ENCODE measurements at places on chromosomes 6 and 20.
A peak's percentile ranks its signal among the peaks of the same experiment; 100 is the strongest.

GRCh38 chr6:158780988-158781691, 38.0 kb downstream of the EZR start:
- DNase-seq: no peak

DNA sequence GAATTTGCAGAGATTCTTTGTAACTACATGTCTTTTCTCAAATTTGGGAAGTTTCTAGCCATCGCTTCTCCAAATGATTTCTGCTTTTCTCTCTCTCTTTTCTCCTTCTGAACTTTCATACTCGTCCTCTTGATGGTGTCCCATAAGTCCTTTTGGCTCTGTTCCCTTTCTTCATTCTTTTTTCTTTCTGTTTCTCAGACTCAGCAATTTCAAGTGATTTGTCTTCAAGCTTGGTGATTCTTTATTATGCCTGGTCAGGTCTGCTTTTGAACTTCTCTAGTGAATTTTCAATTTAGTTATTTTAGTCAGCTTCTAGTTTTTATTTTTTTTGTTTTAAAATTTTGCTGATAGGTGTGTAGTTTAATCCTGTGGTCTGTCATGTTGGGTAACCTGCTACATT, 57.6 kb upstream of the EEF1E1 start:
- DNase-seq: no peak

- DNase-seq: no peak
Measured at GRCh38 chr6:138691595-138692057, 81.9 kb upstream of the CCDC28A start.

DNA sequence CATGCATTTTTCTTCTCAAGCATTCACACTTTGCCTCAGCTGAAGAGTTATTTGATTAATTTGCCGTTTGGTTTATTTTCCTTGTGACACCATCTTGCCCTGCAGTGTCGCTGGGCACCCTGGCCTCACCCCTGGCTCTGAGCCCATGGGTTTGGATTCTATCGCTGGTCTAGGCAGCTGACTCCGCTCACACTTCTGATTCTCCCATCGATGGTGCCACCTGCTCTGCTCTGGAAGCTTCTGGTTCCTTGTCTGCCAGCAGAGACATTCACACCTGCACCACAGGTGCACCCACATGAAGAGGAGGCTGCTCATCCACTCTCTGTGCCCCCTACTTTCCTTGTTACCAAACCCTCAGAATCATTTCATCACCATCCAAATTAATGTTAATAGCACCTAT, 291.6 kb upstream of the CDH4 start:
- no peak for DNase-seq

- DNase-seq: peak; percentile 23
Measured at GRCh38 chr20:6828794-6829423, 61.4 kb downstream of the BMP2 start.

GRCh38 chr6:166689687-166690086, 62.6 kb upstream of the RPS6KA2 start:
- DNase-seq: no peak

DNA sequence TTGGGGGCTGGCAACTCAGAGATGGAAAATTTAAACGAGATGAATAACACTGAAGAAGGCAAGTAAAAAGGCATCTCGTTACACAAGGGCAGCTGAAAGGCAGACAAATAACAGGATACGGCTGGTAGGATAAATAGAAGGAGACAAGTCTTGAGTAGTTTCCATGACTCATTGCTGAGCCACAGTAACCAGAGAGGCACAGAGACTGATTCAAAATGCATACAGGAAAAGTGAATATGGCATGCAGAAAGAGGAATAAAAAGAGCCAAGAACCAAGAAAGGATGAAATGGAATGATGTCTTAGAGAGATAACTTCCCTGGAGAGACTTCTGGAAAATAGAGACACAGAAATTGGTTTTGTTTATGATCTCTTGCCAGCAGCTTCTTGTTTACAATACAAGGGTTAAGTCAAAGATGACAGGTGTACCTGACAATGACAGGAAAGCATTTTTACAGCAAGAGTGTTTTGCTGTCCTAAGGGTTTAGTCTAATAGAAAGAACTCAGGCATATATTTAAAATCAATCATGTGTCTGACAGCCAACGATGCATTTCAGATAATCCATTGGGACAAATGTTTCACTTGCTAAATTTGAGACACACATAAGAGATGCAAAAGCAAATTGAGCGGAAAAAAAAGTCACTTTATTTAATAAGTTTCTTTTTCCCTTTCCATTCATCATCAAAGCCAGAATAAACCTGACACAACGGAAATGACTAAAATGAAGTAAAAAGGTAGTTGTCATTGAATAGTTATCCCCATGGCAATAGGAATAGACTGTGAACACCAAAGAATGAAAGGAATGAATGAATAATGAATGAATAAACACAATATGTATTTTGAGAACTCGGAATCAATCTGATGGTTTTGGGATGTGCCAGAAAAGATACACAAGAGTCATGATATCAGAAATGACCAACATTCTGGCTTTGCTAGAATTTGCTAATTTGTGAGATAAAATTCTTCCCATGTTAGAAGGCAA, 68.0 kb upstream of the KCNQ5 start:
- no peak for DNase-seq

DNA sequence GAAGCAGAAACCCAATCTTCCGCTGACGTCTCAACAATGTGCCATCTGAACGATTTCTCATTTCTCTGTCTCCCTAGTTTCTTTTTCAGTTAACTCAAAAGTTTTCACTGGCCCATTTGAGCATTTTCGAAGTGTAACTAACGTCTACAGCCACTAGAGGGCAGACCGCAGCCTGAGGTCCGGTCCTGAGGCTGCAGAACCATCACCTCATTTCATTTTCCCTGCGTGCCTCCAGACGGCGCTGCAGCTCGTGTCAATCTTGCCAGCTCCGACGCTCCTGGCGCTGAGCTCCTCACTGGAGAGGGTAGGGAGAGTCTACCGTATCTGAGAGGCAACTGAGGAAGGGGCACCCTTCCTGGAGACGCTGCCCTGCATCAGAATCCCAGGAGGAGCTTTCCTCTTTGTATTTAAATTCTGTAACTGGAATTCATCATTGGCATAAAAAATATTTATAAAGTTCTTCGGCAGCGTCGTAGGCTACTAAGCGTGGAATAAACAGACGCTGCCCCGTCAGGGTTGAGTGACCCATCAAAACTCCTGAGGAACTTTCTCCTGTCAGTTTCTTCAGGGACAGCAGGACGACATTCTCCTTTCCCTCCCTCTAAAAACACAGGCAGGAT, 28.5 kb upstream of the DTNBP1 start:
- DNase-seq: peak; percentile 45

DNA sequence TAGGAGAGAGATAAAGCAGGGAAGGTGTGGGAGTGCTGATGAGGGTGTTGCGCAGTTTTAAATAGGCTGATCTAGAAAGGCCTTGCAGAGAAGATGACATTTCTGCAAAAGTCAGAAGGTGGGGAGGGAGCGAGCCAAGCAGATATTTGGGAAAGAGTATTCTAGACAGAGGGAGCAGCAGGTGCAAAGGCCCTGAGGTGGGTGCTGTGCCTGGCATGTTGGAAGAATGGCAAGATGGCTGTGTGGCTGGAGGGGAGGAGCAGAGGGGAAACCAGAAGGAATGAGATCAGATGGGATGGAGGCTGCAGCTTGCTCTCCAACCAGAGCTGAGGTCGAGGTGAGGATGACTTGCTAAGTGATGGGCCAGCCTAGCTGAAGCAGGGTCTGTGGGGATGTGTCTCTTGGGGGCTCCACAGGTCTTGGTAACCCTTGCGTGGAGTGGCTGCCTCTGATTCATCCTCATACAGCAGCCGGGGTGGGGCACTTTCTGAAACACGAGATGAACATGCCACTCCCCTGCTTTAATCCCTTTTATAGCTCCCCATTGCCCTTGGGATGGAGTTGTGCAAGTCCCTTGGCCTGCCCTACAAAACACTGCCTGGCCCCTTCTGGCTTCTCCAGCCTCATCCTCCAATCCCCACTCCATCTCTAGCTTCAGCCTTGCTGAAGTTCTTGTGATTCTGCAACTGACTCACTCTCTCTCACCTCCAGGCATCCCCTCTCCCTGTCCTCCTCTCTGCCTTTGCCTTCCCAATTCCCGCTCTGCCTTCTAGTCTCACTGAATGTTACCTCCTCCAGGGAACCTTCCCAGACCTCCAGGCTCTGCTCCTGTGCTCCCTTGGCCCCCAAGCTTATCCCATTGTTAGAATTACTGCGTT, 94.1 kb downstream of the CDH22 start:
- DNase-seq: peak; percentile 79

DNA sequence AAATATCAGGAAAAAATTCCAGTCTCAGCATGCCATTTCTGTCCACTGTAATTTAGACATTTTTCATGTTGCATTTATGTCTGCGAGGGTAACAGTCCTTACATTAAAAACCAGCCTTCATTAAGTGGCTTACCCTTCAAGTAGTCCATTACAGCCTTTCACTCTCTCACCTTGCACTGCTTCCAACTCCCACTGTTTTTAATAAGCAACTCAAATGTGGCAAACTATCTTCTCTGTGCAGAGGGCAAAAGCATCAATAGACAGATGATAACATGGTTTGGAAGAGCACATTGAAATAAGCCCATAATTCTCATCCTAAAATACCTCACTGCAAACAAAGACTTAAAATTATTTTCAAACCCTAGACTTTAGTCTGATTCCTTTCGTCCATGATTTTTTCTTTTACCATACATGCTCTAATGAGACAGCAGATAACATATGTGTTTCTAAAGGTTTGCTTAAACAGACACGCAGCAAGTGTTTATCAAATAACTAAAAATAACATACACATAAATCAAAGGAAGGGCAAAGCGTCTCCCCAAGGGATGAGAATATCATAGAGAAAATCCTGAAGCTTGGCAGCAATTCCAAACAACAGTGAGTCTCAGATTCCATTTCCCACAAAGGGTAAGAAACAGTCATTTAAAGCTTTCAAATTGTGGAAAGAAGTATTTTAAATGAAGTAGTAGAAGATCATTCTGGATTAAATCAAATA, 130.4 kb downstream of the PTPRK start:
- no peak for DNase-seq

DNA sequence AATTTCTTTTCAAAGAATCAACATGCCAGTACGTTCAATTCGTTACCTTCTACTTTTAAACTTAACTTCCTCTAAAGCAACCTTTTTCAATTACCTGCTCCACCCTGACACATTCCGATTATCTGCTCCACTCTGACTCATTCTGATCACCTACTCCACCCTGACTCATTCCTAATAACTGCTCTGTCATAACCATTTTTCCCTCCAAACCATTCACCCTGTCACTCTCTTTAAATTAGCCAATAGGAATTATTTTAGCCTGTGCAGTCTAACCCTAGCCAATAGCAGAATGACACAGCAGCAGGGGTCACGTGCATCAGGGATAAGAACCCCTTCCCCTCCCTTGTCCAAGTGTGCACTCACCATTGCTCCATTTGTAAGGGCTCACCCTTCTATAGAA, 557.4 kb upstream of the EYS start:
- no peak for DNase-seq

DNA sequence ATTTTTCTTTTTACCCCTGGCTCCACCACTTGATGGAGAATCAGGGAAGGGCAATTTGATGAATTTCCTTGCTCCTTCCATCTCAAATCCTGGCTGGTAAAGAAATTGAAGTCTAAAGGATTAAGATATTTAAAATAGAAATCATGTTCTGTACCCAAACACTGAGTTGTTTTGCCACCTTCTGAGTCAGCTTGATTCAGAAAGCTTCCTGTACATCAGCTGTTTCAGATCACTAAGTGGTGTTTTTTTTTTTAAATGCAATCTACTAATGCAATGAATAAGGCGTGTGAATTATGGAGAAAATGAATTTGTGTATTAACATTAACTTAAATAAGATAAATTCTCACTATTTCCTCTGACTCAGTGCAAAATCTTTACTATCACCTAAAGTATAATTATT, 11.5 kb upstream of the POPDC3 start:
- no peak for DNase-seq

DNA sequence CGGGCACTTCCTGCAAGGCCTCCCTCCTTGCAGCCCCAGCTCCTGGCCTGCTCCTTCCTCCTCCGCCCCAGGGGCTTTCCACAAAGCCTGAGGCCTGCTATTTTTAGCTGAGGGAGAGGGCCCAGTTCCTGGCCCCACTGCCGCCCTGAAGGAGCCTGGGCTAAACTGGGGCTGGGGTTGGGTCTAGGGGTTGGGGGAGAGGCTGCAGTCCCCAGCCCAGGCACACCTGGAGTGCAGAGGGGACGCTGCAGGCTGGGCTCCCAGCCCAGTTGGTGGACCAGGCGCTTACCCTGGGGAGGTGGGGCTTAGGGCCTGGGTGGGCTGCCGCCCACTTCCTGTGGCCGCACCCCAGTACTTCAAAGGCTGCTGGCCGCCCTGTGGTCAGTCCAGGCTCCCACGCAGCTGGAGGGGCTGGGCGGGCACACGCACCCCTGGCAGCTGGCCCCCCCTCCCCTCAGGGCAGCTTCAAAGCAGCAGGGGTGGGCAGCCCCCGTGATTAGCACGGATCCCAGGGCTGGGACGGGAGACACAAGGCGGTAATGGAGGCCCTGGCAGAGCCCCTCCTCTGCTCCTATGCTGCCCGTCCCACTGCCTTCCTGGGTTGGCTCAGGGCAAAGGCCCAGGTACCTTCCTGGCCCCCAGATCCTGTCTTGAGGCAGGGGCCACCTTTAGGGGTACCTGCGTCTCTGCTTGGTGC, 7.1 kb upstream of the ABHD16B start:
- no peak for DNase-seq

GRCh38 chr20:50278684-50279531, 88.3 kb downstream of the CEBPB start:
- no peak for DNase-seq

DNA sequence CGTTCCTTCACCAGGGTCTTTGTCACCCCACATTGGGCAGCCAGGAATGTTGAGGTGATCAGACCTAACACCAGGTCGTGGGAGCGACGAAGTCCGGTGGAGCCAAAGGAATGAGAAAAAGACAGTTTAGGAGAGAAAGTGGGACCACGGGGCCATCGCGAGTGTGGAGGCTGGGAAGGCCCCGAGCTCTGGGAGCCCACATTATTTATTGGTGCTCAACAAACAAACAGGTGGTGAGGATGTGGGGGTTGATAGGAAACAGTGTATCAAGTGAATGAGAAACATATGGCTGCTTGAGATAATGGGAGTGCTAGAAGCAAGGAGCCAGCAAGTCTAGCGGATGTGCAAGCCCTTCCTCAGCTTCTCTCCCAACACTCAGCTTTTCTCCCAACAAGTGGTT, 287.1 kb upstream of the SGK1 start:
- DNase-seq: no peak

- no peak for DNase-seq
Measured at GRCh38 chr6:157849288-157850017, 26.4 kb downstream of the SNX9 start.

DNA sequence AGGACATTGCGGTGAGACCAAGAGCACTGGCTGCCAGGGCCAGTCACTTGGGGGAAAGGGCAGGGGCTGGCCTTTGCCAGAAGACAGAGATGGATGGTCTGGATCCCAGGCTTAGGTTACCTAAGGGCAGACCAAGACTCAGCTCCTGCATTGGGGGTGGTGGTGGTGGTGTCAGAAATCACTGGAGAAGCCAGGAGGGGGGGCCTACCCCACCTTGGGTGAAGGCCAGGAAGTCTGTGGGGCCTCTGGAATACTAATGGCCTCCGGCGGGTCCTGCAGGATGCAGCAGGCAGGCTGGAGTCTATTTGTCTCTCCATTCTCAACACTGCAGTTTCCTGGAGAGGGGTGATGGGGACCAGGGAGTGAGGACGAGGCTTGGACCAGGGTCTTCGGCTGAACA, 32.8 kb downstream of the CD40 start:
- DNase-seq: no peak

Data from T1000 (cell line).